Right hindlimb (tissue), 1 donor: ENCODE measurements at places on chromosomes 13 and 19.

DNA sequence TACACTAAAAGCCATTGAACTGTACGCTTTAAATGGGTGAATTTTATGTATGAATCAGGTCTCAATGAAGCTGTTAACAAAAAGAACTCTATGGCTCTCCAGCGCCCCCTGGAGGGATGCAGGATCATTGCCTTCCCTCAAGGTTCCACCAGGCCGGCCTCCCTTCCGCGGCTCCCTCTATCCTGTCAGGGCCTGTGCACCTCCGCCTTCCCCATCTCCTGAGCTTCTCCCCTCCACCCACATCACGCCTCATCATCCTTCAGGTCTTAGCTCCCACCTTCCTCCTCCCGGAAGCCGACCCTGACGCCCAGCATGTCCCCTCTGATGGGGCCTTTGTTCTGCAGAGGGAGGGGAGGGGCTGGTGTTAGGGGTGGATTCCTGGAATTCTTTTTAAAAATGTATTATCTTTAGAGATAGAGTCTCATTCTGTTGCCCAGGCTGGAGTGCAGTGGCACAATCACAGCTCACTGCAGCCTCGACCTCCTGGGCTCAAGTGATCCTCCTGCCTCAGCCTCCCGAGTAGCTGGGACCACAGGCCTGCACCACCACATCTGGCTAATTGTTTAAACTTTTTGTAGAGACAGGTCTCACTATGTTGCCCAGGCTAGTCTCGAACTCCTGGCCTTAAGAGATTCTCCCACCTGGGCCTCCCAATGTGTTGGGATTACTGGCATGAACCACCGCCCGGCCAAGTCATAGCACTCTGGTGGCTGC, 27.7 kb downstream of the MEIS3 start:
- peak; percentile 68 for DNase-seq

GRCh38 chr13:114279146-114279545, 2.3 kb upstream of the UPF3A start:
- DNase-seq, result no peak

GRCh38 chr13:46751811-46752635, 44.9 kb downstream of the ESD start:
- DNase-seq, result no peak

DNA sequence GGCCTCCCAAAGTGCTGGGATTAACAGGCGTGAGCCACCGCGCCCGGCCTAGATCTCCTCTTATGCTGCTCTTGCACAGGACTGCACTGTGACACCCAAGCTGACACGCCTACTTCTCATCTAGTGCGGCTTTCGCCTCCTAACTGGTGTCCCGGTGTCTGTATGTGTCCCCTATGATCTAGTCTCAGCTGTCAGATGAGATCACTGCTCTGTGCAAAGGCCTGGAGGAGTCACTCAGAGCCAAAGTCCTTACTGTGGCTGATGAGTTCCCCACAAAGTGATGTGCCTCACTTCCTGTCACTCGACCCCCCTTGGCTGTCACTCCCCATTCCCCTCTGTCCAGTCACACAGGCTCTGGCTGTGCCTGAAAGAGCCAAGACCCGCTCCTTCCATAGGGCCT, 2.5 kb downstream of the ZNF556 start:
- no peak for DNase-seq

DNA sequence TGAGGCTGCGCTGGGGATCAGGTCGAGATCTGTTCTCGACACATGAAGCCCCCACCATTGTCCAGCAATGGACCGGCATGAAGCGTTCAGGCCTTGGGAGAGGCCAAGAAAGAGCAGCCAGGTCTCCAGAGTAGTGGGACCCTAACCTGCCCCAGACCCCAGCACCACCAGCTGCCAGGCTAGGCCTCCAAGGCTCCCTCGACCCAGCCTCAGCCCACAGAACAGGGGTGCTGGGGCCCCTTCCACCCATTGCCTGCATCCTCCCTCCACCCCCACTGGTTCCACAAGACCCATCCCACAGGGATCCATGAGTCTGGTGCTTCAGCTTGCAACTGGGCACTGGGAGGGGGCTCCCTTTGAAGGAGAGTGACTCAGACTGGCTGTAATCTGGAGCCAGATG, 120.3 kb downstream of the TUBA3C start:
- no peak for DNase-seq
